Inflammatory macrophage (primary cell): ENCODE measurements at places on chromosomes 16 and 17.
A peak's percentile ranks its signal among the peaks of the same experiment; 100 is the strongest.

DNA sequence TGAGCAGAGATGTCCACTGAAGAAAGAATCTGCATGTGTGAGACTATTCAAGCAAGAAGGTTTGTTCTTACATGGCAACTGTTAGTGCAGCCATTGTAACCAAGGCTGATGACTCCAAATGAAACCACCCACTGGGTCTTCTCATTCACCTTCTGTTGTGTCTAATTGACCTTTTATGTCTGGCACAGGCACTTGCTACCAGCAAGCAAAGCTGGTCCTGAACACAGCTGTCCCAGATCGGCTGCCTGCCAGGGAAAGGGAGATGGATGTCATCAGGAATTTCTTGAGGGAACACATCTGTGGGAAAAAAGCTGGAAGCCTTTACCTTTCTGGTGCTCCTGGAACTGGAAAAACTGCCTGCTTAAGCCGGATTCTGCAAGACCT lies 3.6 kb downstream of the CDC6 start:
- DNase-seq: no peak

DNA sequence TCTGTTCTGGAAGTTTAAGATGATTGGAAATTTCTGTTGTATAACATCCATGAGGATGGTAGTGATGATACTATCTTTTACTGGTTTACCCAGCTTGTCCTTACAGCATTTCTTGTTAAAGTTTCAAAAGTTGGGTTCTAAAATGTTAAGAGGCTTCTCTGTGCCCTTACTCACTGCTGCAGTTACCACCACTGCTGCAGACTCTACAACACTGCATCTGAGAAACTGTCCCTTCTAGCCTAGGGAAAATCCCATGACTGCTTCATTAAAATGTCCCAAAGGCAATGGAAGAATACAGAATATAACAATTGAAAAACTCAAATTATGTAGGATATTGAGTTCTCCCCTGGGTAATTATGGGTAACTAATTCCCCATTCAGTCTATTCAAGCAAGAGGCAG lies 3.8 kb upstream of the NSRP1 start:
- DNase-seq: no peak

DNA sequence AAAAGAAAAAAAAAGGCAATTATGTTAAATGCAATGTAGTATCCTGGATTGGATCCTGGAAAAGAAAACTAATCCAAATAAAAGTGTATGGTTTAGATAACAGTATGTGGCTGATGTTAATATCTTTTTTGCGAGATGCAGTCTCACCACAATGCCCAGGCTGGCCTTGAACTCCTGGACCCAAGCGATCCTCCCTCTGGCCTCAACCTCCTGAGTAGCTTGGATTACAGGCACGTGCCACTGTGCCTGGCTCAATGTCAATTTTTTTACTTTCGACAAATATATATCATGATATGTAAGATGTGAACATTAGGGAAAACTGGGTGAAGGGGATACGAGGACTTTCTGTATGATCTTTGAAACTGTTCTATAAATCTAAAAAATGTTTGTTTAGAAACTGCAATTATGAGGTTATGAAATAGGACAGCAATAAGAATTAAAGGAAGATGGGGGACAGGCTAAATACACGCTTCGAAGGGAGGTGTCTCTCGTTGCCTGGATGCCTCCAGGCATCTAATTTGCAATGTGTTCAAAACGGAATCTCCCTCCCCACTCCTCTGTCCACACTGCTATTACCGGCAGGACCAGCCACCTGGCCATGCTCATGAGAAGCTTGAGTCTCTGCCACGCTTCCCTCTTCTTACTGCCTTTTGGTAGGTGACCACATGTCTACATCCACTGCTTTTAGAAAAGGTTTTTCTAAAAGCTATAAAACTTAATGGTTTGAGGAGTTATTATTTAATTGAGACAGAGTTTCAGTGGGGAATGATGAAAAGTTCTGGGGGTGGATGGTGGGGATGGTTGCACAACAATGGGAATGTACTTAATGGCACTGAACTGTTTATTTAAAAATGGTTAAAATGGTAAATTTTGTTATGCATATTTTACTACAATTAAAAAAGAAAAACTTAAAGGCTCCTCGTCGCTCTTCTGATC lies 15.2 kb downstream of the UBE2O start:
- no peak for DNase-seq

DNA sequence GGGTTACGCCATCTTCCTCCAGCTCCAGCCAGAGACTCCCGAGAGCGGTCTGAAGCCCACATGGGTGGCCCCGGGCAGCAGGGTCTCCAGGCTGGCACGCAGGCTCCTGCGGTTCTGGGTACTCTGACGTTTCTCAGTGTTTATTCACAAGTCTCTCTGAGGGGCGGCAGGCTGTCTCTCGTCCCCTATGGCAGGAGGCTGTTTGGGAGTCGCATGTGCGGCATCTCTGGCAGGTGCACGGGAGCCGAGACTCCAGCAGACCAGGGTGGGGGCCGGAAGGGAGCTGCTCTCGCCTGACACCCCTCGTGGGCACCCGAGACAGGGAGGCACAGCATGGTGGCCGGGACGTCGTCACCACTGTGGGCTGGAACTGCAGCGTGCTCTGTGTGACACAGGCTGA lies 48.1 kb downstream of the ZNF778 start:
- no peak for DNase-seq

DNA sequence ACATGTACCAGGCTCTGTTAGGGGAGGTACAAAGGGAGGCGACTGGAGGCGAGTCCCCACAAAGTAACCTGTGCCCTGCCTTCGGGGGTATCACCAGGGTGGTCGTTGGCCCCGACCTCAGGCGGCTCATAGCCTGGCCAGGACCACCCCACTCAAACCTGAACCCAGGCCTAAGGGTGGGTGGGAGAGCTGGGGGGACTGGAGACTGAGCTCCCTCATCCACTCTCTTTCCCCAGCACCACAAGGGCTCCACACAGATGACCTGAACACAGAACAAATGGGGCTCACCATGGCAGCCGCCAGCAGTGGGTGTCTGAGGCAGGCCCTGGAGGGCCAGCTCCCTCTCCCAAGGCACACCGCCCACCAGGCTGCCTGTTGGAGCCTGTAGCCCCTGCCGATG lies 120.6 kb upstream of the TNRC6C start:
- DNase-seq: no peak

GRCh38 chr16:46889245-46889941 lies 5.2 kb downstream of the GPT2 start:
- DNase-seq: no peak

- DNase-seq: no peak
Observed at GRCh38 chr16:77944631-77945030, 77.7 kb upstream of the CLEC3A start.

DNA sequence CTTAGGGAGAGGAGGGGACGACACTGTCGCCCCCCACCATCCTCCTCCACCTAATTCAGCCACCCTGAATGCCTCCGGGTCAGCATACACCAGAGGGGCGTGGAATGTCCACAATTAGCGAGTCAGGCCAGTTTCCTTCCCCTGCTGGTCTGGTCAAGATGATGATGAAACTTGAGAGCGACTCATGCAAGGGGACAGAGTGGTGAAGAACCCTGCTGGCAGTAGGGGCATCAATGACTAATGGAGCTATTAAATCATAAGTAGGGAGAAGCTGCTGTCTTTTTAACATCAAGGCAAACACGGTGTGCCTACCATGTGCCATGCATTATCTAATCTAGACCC lies 7.2 kb downstream of the SPACA3 start:
- peak; percentile 6 for DNase-seq

DNA sequence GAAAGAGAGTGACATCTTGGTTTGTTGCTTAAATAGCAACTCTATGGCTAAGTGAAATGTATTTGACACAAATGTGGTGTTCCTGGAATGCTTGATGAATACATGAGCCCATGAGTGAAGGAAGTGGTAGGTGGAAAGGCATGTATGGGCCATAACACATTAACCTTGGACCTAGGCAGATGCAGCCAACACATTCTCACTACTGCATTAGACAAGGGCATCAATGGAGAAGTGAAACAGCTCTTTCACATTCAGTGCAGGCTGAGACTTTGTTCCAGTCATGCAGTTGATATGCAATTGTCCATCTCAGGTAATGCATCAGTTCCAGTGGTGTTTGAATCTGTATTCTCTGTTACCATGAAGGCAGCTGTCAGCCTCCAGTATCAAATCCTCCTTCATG lies 133.6 kb downstream of the HS3ST3B1 start:
- DNase-seq: no peak

GRCh38 chr16:88835383-88835782 lies 21.4 kb downstream of the GALNS start:
- no peak for DNase-seq

GRCh38 chr16:1651974-1652312 lies 26.1 kb upstream of the JPT2 start:
- DNase-seq: no peak

DNA sequence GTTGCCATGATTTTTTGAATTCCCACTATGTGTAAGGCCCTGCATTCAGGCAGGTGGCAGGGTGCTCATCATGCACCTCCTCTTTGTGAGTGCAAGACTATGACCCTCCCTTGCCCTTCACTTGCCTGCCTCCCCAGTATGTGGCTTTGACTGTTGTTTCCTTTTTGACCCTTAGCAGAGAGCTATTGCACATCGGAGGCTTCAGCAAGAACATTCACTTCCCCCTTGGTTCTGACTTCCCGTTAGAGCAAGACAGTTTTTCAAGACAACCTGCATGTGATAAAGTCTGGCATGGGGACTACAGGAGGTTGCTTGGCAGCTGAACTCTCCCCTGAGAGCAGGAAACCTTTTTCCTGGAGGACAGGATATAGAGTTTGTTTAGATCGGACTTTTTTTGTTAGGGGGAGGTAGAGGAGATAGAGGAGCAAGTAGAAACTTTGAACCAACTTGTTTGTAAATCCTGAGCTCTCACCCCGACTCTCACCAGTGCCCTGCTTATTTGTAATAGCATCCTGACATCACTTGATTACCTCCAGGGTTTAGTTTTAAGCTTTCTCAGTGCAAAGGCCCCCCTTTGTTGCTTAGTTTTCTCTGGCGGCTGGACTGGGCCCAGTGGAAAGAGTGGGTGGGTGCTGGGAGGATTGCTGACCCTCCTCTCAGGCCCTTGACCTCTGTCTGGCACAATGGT lies 34.3 kb downstream of the LIMD2 start:
- peak; percentile 88 for DNase-seq

- peak; percentile 99 for DNase-seq
Observed at GRCh38 chr17:1716912-1717695, 6.9 kb upstream of the TLCD2 start.

DNA sequence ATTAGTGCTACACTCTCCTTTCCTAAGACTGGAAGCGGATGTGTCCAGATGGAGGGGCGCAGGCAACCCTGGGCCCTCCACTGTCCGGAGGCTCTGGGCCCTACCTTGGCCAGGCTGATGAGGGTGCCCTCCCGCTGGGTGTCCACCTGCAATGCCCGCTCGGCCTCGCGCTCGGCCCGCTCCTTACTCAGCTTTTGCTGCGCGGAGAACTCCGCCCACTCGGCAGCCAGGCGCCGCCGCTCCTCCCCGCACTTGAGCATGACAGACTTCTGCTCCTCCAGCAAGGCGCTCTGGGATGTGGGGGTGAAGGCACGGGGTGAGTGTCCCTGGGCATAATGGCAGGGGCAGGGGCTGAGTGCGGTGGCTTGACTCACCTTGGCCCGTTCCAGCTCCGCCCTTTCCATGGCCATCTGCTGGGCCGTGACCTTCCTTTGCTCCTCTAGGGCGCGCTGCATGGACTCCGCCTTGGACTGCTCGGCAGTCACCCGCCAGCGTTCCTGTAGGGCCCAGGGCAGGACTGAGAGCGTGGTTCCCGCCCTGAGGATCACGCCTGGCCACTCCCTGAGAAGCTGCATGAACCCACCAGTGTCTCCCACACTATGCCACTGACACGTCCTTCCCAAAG lies 10.1 kb upstream of the MRPL38 start:
- DNase-seq: no peak

DNA sequence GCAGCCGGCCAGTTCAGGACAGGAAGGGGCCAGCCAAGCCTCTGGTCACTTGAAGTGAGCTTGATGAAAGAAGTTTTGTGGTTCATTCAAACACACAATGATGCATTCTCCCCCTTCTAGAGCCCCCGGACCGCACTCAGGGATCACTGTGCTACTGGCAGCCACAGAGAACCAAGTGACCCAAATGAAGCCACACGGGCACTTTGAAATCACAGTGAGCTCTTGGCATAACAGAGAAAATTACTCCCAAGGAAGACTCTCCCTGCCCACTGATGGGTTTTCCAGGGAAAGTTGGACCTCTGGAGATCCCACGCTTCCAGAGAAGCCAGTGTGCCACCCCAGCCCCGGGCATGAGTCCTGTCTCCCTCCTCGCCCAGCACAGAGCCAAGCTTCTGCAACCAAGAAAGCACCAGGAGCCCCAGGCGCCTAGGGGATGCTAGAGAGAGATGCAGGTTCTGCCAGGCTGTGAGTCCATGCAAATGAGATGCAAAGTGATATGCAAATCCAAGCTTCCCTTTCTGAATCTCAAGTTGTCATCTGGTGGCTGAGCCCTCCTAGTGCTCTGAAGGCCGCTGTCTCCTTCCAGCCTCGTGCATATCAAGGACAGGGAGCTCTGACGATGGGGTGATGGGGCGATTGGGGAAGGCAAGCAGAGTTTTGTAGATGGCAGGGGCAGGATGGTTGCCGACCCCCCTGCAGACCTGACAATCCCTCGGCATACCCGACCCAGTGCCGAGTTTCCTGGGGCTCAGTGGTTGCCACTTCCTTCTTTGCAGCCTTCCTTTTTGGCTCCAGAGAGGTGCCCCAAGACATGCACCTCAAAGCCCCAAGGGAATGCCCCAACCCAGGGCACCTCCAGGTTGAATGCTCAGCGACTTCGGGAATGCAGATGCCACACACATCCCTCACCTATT lies 59.7 kb upstream of the TNRC6C start:
- no peak for DNase-seq

- no peak for DNase-seq
Observed at GRCh38 chr16:84854759-84855158, 35.0 kb downstream of the CRISPLD2 start.

GRCh38 chr16:19210968-19211367 lies 42.9 kb downstream of the SYT17 start:
- peak; percentile 28 for DNase-seq

- DNase-seq: no peak
Observed at GRCh38 chr17:27980043-27980442, 62.4 kb upstream of the NLK start.

- peak; percentile 95 for DNase-seq
Observed at GRCh38 chr17:44326861-44327444, 2.3 kb upstream of the SLC25A39 start.

DNA sequence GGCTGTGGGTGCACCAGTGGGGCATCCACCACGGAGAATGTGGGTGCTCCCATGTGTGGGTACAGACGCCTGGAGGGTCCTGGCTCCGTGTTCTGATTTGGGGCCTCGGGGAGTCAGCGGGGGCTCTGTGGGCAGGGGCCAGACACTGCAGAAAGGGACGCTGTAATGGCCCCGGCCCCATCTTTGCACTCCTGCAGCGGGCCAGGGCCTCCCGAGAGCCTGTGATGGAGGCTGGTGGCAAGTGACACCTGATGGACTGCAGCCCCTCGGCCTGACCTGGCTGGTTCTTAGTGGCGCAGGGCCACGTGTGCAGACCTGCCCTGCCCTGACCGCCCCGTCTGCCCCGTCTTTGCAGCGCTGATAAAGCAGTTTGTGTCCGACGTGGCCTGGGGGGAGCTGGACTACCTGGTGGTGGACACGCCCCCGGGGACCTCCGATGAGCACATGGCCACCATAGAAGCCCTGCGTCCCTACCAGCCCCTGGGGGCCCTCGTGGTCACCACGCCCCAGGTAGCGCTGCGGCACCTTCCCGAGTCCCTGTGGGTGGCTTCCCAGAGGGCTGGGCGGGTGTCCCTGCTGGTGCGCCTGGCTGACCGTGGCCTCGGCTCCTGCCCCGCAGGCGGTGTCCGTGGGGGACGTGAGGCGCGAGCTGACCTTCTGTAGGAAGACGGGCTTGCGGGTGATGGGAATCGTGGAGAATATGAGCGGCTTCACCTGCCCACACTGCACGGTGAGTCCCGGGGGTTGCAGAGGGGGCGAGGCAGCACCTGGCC lies 4.7 kb downstream of the NUBP2 start:
- no peak for DNase-seq

- no peak for DNase-seq
Observed at GRCh38 chr16:70650216-70650615, 3.9 kb downstream of the IL34 start.
